ENCODE measurements at places on chromosomes 2 and 18.

- DNase-seq = no peak
Measured at GRCh38 chr2:146004462-146004861, 1484.5 kb upstream of the ZEB2 start.

GRCh38 chr2:60416221-60417008 is 137.0 kb downstream of the BCL11A start:
- DNase-seq = no peak

GRCh38 chr2:1594123-1594372 is 150.3 kb downstream of the PXDN start:
- DNase-seq = no peak

DNA sequence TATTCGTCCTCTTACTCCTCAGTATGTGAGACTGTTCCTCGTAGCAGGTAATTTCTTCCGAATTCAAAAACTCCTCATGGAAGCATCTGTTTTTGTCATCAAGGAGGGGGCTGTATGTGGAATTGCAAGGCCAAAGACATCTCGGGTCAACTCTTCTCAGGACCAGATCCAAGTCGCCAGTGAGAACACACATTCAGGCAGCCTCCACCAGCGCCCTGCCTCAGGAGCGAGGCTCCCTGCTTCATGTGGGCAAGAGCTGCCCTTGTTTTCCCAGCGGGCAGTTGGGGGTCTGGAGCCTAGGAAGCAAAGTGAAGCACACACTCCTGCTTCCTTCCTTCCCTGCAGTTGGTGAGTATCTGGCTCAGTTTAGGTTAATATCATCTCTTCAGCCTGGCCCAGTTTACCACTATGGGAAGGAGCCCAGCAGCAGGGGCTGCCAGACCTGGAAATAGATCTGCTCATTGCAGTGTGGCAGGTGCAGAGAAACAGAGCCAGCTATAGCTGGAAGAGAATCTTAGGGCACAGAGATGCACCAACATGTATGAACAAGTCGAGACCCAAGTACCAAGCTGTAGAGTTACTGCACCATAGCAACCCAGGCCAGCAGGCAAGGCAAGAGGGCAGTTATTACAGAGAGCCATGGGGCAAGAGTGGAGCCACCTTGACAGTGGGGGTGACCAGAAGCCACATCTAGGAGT is 25.3 kb downstream of the TMEM127 start:
- DNase-seq = no peak

GRCh38 chr2:170425281-170425751 is 247.4 kb downstream of the MYO3B start:
- DNase-seq = no peak

DNA sequence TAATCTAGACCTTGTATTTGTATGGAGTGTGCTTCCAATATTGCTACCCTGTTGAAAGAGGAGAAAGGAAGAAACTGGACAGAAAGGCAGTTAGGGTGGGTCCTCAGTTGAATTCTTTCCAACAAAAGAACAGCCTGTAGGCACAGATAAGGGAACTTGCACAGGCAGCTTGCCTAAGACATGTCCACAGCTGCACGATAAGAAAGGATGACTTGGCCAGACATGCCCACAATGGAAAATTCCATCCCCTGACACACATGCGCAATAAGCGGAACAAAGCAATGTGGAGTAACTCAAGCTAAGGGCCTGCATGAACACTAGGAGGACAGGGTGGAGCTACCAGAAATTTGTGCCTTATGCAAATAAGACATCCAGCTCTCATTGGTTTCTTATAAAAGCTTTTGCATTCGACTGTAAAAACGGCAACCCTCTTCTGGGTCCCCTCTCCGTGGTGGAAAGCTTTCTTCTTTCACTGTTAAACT is 1084.7 kb upstream of the NXPH2 start:
- DNase-seq = no peak

GRCh38 chr2:134253117-134253704 is 661 bp upstream of the MGAT5 start:
- no peak for DNase-seq

Measured in NCI-H1092 (cell line).